ENCODE measurements at places on chromosomes 6 and 20. TPM values are rescaled to one million over a fixed set of nuclear protein-coding genes. Genes with fewer than 3 reads are reported as not detected.

CFB gene
- 32.9 TPM for total RNA-seq

HLA-G gene
- not detected for total RNA-seq

ASIP gene
- not detected for total RNA-seq

VIP gene
- total RNA-seq, result not detected

DUSP22 gene
- 17.0 TPM for total RNA-seq

EEF1A2 gene
- total RNA-seq, result not detected

SAMD5 gene
- 0.09 TPM for total RNA-seq

HSPA1A gene
- total RNA-seq, result 52.8 TPM

PROKR2 gene
- total RNA-seq, result not detected

PRIM2 gene
- 16.4 TPM for total RNA-seq

COL21A1 gene
- 29.5 TPM for total RNA-seq

TRIM10 gene
- not detected for total RNA-seq

NR2E1 gene
- total RNA-seq, result not detected

CPNE5 gene
- total RNA-seq, result 0.18 TPM

DAAM2 gene
- total RNA-seq, result 3.4 TPM

BEND6 gene
- 34.8 TPM for total RNA-seq

GPLD1 gene
- 0.27 TPM for total RNA-seq

SS18L1 gene
- 8.9 TPM for total RNA-seq

NT5E gene
- 67.2 TPM for total RNA-seq

TMEM14A gene
- total RNA-seq, result 16.3 TPM

LPA gene
- not detected for total RNA-seq

AGER gene
- total RNA-seq, result 0.16 TPM

MAP3K4 gene
- total RNA-seq, result 20.9 TPM

TREML4 gene
- not detected for total RNA-seq

SPAG4 gene
- 4.7 TPM for total RNA-seq

JAG1 gene
- 39.2 TPM for total RNA-seq

KIF25 gene
- not detected for total RNA-seq

MYMX gene
- total RNA-seq, result not detected

SPINT4 gene
- total RNA-seq, result not detected

Measured in fibroblast of the aortic adventitia (primary cell).